IMR-90 (cell line): ENCODE measurements at places on chromosomes 3 and 15. TPM values are rescaled to one million over a fixed set of nuclear protein-coding genes. Genes with fewer than 3 reads are reported as not detected.

CILP gene
- under 0.01 TPM in 1 of 2 replicates, not detected in the other for total RNA-seq

C3orf85 gene
- total RNA-seq, result not detected in 2 replicates

LAMB2 gene
- total RNA-seq, result 179 and 213 TPM in 2 replicates

TGM4 gene
- total RNA-seq, result under 0.01 TPM in 1 of 2 replicates, not detected in the other

GPR160 gene
- 0.18 and 0.28 TPM in 2 replicates for total RNA-seq

IL17RE gene
- 0.90 and 1.1 TPM in 2 replicates for total RNA-seq

GOLGA6L10 gene
- total RNA-seq, result under 0.01 and 0.28 TPM in 2 replicates

TPRG1 gene
- 0.56 TPM in 1 of 2 replicates, not detected in the other for total RNA-seq

TM4SF18 gene
- under 0.01 TPM in 1 of 2 replicates, not detected in the other for total RNA-seq

CD80 gene
- not detected in 2 replicates for total RNA-seq

SLC12A1 gene
- total RNA-seq, result not detected in 2 replicates

C3orf70 gene
- total RNA-seq, result 1.8 and 2.8 TPM in 2 replicates

CKMT1B gene
- not detected in 2 replicates for total RNA-seq

TLR9 gene
- total RNA-seq, result not detected in 2 replicates

UROC1 gene
- not detected in 2 replicates for total RNA-seq

TMEM158 gene
- 1.6 and 3.3 TPM in 2 replicates for total RNA-seq

CAMK2N2 gene
- not detected in 2 replicates for total RNA-seq

ECE2 gene
- not detected in 2 replicates for total RNA-seq

ZNF80 gene
- total RNA-seq, result not detected in 2 replicates

NRROS gene
- under 0.01 TPM in 1 of 2 replicates, not detected in the other for total RNA-seq

DMXL2 gene
- total RNA-seq, result 21.9 and 34.4 TPM in 2 replicates

PLXNA1 gene
- total RNA-seq, result 13.6 and 14.4 TPM in 2 replicates

CFAP92 gene
- not detected in 2 replicates for total RNA-seq

TM2D3 gene
- 27.4 and 30.6 TPM in 2 replicates for total RNA-seq

RTP3 gene
- total RNA-seq, result 0.18 TPM in 1 of 2 replicates, not detected in the other

RBPMS2 gene
- total RNA-seq, result under 0.01 TPM in 1 of 2 replicates, not detected in the other

SKOR1 gene
- not detected in 2 replicates for total RNA-seq

SLC22A14 gene
- total RNA-seq, result under 0.01 TPM in 1 of 2 replicates, not detected in the other

GPR149 gene
- total RNA-seq, result not detected in 2 replicates

EBLN2 gene
- total RNA-seq, result 6.4 and 7.7 TPM in 2 replicates

AQP9 gene
- not detected in 2 replicates for total RNA-seq

KNG1 gene
- not detected in 2 replicates for total RNA-seq

ANKRD34C gene
- total RNA-seq, result not detected in 2 replicates

CTXND1 gene
- total RNA-seq, result not detected in 2 replicates

SOX14 gene
- not detected in 2 replicates for total RNA-seq

UBE3A gene
- 53.2 and 69.7 TPM in 2 replicates for total RNA-seq

BOC gene
- total RNA-seq, result 5.3 and 6.8 TPM in 2 replicates

IGSF10 gene
- total RNA-seq, result under 0.01 TPM in 2 replicates

XCR1 gene
- not detected in 2 replicates for total RNA-seq

CCR1 gene
- not detected in 2 replicates for total RNA-seq

TMCC1 gene
- total RNA-seq, result 7.2 and 7.3 TPM in 2 replicates

DNASE1L3 gene
- total RNA-seq, result not detected in 2 replicates

MAP6D1 gene
- 1.9 and 2.7 TPM in 2 replicates for total RNA-seq

SEC61A1 gene
- total RNA-seq, result 478 and 487 TPM in 2 replicates

PRICKLE2 gene
- total RNA-seq, result 14.2 and 16.7 TPM in 2 replicates

DPPA2 gene
- total RNA-seq, result not detected in 2 replicates

LRRC3B gene
- not detected in 2 replicates for total RNA-seq

IL16 gene
- under 0.01 and 0.18 TPM in 2 replicates for total RNA-seq
